HCT116 (cell line): ENCODE measurements at places on chromosomes 1 and 21. TPM values are rescaled to one million over a fixed set of nuclear protein-coding genes. Genes with fewer than 3 reads are reported as not detected.

FCAMR gene
- not detected for total RNA-seq

KRTAP13-2 gene
- not detected for total RNA-seq

SLC9C2 gene
- not detected for total RNA-seq

DCST1 gene
- 0.32 TPM for total RNA-seq

PSRC1 gene
- 44.8 TPM for total RNA-seq

RPE65 gene
- total RNA-seq: not detected

PRDM16 gene
- total RNA-seq: 6.1 TPM

SELE gene
- not detected for total RNA-seq

KCND3 gene
- total RNA-seq: 0.44 TPM

VHLL gene
- total RNA-seq: not detected

SHE gene
- not detected for total RNA-seq

KCNJ15 gene
- not detected for total RNA-seq

SELL gene
- total RNA-seq: 4.1 TPM

S100A6 gene
- 1,633 TPM for total RNA-seq

GJA8 gene
- not detected for total RNA-seq

KDF1 gene
- total RNA-seq: 23.0 TPM

TINAGL1 gene
- total RNA-seq: 57.9 TPM

HMGN2 gene
- total RNA-seq: 483 TPM

PMVK gene
- 24.0 TPM for total RNA-seq

CXADR gene
- total RNA-seq: 21.6 TPM

MAP3K21 gene
- 19.1 TPM for total RNA-seq

GPR153 gene
- 6.1 TPM for total RNA-seq

SLFNL1 gene
- 0.20 TPM for total RNA-seq

OR2G6 gene
- total RNA-seq: not detected

FCRL6 gene
- not detected for total RNA-seq

GABRD gene
- 15.6 TPM for total RNA-seq

ZZZ3 gene
- total RNA-seq: 48.9 TPM

AMY1C gene
- not detected for total RNA-seq

NR1I3 gene
- not detected for total RNA-seq

MRPL24 gene
- total RNA-seq: 111 TPM

SLC30A1 gene
- 9.7 TPM for total RNA-seq

CREB3L4 gene
- 15.3 TPM for total RNA-seq

CLCA4 gene
- total RNA-seq: not detected

ANKRD65 gene
- not detected for total RNA-seq

SPTA1 gene
- not detected for total RNA-seq

RYR2 gene
- total RNA-seq: 0.02 TPM

KPRP gene
- not detected for total RNA-seq
